Esophagus muscularis mucosa (tissue), 4 donors: ENCODE measurements at places on chromosomes 2 and 18. TPM values are rescaled to one million over a fixed set of nuclear protein-coding genes. Genes with fewer than 3 reads are reported as not detected.

The SERPINB13 gene
- total RNA-seq = not detected

The SIX3 gene
- 0.11 TPM for total RNA-seq

The LONRF2 gene
- total RNA-seq = 41.1 TPM

The HRH4 gene
- 0.13 TPM for total RNA-seq

The ALPI gene
- total RNA-seq = not detected
